AG08395 (cell line): ENCODE measurements at places on chromosomes 6 and 20.

DNA sequence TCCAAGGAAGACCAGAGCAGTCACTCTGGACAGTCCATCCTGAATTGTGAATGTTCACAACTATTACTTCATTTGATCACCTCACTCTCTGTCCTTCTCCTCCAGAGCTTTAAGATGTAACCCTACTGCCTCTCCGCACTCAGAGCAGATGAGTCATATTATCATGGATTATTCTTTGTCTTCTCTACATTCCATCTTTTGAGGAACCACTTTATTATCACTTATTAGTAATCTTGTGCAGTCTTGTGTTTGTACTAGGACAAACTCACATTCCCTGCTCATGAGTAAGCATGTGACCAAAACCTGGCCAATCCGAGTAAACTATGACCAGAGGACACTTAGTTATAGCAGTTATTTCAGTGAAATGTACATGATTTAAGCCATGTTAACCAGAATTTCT lies 401.5 kb upstream of the ADGRB3 start:
- DNase-seq = no peak

GRCh38 chr6:75114806-75115205 lies 91.0 kb downstream of the COL12A1 start:
- no peak for DNase-seq

- no peak for DNase-seq
Observed at GRCh38 chr6:135811170-135811569, 40.3 kb upstream of the PDE7B start.

DNA sequence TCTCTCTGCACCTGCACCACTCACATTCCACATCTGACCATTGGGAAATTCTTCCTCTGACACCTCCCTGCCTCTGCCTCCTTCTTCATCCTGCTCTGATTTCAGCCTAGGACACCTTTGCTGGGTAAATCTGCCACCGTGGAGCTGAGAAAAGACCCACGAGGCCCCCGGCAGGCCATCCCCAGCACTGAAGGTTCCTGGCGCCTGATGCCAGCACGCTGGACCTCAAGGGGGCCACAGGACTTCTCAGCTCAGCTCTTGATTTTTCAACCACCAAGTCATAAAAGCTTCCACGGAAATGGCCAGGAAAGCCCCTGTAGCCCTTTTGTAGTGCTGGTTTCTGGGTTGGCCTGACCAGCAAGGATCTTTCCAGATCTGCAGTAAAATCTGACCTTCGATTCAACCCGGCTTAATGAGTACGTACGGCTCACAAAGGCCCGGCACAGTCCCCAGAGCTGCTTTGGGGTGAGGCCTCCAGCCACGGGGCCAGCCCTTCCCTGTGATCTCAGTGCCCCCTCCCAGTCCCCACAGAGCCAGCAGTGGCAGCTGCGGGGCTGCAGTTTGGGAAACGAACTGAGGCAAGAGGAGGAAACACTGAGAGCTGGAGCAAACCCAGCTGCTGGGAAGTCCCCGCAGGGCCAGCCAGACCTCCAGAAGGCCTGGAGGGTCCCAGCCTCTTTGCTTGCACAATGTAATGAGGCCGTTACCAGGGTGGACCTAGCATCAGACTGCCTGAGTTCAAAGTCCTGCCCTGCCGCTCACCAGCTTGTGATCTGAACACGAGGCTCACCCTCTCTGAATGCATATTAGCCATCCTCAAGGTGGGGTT lies 157.5 kb downstream of the BMP7 start:
- no peak for DNase-seq

DNA sequence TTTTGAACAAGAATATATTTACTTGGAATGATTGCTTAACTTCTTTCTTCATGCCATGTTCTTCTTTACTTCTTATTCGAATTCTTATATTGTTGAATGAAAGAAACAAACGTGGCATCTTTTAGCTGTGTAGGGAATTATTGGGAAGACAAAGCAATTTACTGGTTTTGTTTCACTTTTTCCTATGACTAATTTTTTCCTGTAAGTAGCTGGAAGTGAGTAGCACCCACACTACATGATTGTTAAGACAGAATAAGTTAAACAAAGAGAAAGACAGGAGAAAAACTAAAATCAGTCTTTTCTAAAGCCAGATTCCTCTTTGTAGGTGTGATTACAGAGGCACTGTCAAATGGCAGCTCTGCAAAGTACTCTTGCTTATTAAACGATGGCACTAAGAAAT lies 593.4 kb downstream of the EYS start:
- DNase-seq = no peak

- DNase-seq = no peak
Observed at GRCh38 chr6:3871515-3871914, 22.3 kb downstream of the FAM50B start.

DNA sequence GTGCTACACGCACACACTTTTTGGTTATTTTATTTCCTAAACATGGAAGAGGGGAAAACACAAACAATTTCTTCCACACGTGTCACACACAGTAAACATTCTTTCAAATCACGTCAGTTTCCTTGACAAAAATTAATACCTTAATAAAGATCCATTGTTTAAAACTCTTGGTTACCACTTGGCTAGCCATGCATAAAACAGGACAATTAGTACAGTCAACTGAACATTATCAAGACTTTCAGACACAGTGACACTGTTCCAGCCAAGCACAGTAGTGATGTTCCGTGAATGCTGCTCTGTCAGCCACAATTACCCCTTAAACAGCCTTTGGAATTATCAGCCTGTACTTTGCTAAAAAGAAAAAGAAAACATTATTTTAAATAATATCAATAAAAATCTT lies 50.8 kb downstream of the GMDS start:
- DNase-seq = no peak

- DNase-seq = no peak
Observed at GRCh38 chr6:264626-265025, 27.7 kb upstream of the DUSP22 start.

GRCh38 chr20:20210327-20210726 lies 157.6 kb upstream of the INSM1 start:
- DNase-seq = peak; percentile 42

DNA sequence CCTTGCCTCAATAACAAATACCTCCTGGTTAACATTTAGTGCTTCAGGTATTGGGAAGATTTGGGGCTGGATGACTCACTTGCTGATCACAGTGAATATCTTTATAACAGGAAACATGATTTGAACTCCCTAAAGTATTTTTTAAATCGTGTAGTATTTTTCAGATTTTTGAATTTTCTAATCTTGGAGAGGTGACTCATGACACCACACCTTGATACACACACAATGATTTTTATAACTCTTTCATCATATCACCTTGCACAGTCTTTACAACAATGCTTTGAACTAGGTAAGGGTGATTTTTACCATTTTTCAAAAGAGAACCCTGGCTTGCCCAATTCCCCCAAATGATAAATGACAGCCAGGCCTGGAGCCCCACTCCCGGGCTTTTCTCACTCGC lies 273.5 kb downstream of the UST start:
- no peak for DNase-seq

- DNase-seq = no peak
Observed at GRCh38 chr6:105786890-105787655, 299.1 kb upstream of the PRDM1 start.

- peak; percentile 83 for DNase-seq
Observed at GRCh38 chr20:53643031-53643832, 49.6 kb upstream of the ZNF217 start.

DNA sequence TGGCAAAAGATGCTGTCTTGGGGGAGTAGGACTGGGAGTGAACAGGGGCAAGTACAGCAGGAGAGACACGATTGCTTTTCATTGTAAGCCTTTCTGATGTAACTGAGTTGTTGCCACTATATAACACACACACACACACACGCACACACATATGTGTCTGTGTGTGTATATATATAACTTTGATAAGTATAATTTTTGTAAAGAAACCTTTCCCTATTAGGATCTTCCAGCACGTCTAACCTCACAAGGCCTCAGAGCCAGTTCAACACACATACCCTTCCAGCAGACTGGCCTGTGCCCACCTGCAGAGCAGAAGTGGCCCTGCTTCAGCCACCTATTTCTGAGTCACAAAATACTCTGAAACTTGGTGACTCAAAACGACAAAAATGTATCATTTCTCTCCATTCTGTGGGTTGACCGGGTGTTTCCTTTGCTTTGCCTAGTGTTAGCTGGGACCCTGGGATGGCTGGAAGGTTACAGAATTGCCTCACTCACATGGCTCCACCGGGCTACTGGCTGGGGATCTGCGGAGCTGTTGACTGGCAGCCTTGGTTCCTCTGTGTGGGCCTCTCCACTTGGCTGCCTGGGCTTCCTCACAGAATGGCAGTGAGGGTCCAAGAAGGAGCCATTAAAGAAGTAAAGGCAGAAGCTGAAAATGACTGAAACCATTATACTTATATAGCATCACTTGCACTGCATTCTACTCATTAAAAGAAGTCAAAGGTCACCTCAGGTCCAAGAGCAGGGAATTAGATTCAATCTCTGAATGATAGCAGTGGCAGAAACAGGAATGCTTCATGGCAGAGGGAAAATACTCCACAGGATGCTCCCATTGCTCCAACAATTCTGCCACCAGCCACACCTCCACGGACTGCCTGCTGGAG lies 126.4 kb downstream of the BANF2 start:
- no peak for DNase-seq

GRCh38 chr6:62392291-62392690 lies 106.3 kb upstream of the KHDRBS2 start:
- no peak for DNase-seq

GRCh38 chr6:83086751-83087150 lies 19.3 kb downstream of the DOP1A start:
- no peak for DNase-seq

DNA sequence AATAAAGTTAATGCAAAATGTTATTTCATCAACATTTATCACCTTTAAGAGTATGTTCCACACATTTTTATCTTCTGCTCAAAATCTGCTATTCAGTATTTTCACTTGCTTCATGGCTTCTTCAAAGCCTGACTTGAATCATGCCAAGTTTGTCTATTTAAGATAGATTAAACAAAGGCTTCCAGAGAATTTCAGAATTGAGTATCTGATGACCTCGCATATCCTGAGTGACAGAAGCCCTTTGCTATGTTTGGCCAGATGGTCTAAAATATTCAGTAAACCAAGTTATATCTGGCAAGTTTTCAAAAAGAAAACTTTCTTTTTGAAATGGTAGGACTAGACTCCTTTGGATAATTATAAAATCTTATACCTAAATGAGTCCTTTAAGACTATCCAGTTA lies 348.9 kb upstream of the KCNQ5 start:
- peak; percentile 2 for DNase-seq

GRCh38 chr6:12165722-12166280 lies 124.4 kb upstream of the EDN1 start:
- no peak for DNase-seq

DNA sequence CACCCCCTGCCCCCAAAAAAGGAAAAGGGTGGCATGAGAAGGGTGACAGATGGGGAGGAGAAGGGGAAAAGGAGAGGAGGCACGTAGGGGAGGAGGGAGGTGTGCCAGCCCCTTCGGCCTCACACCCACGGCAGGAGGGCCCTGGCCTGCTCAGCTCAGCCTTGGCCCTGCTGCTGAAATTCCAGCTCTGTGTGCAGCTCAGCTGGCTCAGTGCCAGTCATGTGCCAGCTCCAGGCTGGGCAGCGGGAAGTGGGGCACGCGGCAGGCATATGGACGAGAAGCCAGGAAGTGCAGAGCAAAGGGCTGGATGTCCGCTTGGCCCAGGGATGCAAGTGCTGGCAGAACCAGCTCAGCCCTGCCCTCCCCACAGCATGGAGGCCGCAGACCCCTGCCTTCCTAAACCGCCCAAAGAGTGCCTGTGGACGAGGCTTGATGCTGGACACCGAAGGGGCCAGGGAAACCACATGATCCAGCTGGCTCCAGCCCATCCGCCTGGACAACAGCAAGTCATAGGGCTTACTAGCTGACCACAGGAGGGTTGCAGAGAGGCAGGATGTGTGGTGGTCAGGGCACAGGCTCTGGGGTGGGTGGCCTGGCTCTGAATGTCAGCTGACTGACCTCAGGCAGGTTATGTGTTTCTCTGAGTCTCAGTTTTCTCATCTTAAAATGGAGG lies 60.2 kb downstream of the NOL4L start:
- DNase-seq = no peak

- DNase-seq = peak; percentile 14
Observed at GRCh38 chr20:54122189-54122588, 51.6 kb downstream of the CYP24A1 start.

DNA sequence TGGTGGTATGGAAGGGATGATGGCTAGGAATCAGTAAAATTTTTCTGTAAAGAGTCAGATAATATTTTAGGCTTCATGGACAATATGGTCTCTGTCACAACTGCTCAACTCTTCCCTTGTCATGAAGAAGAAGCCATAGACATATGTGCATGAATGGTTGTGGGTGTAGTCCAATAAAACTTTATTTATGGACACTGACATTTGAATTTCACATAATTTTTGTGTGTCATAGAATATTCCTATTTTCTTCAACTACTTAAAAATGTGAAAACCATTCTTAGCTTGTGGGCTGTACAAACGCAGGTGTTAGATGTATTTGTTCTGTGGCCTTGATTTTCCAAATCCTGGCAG lies 59.9 kb downstream of the SYNDIG1 start:
- no peak for DNase-seq

DNA sequence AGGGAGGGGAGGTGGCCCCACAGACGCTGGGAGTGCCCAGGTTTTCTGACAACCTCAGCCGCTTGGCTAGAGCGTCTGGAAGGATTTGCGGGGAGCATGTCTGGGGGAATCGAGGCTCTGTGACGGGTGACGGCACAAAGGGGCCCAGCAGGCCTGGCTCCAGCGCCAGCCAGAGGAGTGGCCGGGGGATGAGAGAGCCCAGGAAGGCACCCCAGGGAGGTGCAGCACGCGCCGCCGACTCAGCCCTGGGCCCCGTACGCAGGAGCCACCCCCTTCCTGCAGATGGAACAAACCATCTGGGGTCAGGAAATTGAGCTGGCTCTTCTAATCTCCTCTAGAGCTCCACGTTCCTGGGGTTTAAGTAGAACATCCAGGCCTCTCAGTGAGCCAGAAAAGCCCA lies 5.9 kb upstream of the SLCO4A1 start:
- no peak for DNase-seq

- DNase-seq = no peak
Observed at GRCh38 chr6:98529364-98529763, 305.0 kb upstream of the POU3F2 start.

DNA sequence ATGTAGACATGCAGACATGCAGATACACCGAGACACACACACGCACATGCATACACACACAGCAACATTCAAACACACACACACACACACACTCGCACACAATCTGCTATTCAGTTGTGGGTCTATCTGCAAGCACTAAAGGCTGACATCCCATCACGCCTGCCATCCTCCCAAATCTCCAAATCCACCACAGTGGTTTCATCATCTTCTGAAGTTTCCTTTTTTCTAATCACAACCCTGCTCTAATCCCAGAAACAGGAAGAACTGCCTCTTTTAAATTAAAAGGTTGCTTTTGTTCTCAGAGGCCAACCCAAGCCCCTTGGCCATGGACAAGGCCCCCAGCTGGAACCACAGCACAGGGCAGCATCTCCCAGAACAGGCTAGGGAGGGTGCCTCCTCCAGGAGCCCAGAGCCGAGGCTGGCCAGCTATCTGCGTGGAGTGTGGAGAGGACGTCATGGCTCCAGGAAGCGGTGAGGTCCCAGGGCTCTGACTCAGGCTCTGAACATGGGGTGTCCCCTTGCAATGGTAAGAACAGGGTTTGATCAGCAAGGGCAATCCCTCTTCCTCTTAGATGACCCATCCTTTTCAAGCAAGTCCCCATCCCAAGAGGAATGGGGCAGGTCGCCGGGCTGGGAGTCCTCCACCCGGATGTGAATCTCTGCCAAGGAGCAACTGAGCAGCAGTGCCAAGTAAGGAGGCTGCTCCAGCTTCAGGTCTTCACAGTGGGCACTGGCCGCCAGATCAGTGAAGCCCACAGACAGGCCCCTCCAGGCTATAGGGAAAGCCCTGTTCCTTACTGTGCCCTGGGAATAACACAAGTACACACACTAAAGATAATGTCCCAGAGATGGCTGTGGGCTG lies 14.7 kb downstream of the FOXF2 start:
- DNase-seq = no peak
